Fibroblast of the aortic adventitia (primary cell): ENCODE measurements at places on chromosomes 1 and 21.
A peak's percentile ranks its signal among the peaks of the same experiment; 100 is the strongest.

DNA sequence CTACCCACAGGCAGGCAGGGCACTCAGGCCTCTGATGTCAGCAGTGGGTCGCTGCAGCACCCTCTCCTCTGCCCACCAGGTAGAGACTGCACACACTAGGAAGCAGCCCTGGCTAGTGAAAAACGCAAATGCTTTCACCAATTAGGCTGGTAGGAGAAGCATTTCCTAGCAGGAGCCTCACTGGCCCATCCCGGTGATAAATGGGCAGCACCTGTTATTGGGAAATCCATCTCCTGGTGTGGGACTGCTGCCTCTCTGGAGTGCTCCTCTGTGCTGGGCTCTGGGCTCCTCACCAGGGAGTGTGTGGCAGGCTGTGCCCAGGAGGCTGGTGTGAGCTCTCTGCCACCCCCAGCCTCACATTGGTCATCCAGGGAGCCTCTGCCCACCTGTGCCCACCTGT, 28.6 kb downstream of the LRP8 start:
- no peak for DNase-seq

- DNase-seq, result peak; percentile 78
These were observed 73.2 kb downstream of the BCAR3 start for GRCh38 chr1:93608187-93609109.

DNA sequence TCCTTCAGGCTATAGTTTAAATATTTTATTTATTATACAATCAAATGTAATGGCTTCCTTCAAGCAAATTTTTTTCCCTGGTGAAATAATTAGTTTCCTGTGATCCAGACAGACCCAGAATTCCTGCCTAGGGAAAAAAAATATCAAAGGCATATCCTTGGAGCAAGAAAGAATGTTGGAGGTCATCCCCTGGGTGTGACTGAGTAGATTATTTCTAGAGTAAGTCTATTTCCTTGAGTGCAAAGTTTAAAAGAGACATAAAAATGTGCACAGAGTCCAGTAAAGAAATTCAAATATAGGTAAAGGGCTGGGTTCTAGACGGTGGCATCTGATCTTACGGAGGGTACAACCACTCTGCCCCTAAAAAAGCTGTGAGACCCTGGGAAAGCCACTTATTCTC, 32.2 kb upstream of the SAMD13 start:
- DNase-seq, result no peak

GRCh38 chr1:8702472-8702849, 115.0 kb downstream of the RERE start:
- no peak for DNase-seq

DNA sequence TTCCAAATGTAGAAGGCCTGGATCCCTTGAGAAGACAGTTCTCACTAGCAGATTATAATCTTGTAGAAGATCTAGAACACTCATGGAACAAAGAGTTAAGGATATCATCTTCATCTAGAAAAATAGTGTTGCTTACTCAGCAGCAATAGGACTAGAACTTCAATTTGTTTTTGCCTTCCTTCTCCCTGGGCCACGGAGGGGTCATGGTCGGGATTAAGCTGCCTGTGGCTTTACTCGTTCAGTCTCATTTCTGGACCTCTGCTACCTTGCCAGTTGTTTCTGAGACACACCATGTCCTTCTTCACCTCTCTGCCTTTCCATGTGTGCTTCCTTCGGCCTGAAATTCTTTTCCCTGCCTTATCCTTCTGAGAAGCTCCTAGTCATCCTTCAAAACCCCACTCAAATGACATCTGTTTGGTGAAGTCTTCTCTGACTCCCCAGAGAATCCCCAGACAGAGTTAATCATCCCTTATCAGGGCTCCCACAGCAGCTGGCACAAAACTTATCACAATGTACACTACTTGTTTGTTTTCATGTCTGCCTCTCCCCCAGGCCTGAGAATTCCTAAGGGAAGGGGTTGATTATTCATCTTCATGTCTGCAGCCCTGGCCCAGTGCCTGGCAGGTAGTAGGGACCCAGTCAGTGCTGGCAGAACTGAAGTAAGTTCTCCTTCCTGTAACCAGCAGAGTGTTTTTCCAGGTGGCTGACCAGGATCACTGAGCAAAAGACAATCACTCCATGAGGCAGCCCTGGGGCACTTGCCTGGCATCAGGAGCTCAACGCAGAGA, 15.5 kb upstream of the SNX27 start:
- DNase-seq, result peak; percentile 36

DNA sequence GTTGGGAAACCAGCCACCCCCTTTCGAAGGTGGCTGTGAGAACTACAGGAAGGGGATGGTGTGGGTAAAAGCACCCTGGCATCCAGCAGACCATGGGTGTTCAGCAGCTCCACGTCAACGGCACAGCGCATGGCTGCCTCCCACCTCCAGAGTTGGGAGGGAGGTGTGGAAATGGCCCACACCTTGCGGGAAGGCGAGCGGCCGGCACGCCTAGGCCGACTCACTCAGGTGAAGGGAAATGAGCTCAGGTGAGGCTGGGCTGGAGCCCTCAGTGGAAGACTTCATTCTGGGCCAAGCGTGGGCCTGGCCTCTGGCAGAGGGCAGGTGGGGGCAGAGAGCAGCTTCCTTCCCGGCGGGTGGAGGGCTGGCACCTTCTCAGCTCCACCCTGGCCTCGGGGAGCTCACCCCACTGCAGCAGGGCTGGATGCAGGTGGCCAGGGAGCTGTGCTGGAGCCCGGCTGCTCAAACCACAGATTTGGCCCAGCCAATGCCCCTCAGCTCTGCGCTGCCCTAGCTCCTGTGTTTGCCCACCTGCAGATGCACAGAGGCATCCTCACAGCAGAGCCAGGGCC, 24.8 kb upstream of the ALDH4A1 start:
- no peak for DNase-seq

- DNase-seq, result no peak
These were observed 3.9 kb upstream of the DENND2D start for GRCh38 chr1:111204201-111204982.

DNA sequence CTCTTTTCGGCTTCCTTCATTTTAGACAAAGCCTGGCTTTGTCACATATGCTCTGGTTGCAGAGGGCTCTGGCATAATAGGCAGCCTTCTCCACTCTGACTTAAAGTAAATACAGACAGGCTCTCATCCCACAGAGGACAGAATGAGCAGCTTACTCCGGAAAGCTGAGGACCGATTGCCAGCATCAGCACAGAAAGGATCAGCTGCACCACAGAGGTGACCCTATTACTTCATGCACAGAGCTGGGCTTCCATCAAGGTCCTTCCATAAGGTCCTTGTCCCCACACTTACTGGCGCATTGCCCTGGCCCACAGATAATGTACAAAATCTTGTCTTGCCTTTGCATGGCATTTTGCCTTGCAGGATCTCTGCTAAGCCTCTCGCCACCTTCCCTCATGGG, 67.6 kb downstream of the SEC16B start:
- no peak for DNase-seq

- no peak for DNase-seq
These were observed 145.3 kb upstream of the COL6A1 start for GRCh38 chr21:45836268-45836655.

- no peak for DNase-seq
These were observed 12.6 kb downstream of the TRIM11 start for GRCh38 chr1:228393811-228394570.

DNA sequence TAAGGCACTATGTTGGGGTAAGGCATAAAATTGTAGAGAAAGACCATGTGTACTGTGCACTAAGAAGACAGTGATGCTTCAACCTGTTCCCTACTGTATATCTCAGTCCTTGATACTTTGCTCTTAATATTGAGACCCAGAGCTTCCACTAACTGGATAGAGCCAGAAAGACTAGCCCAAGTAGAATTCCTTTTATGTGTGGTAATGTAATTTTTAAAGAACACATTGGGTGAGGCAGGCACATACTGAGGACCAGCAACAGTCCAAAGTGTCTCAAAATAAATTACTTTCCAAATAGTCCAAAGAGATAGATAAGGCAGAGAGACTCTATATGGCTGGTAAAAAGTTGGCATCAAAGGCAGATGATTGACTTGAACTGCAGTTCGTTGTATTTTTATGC, 31.4 kb upstream of the MROH9 start:
- DNase-seq, result no peak

DNA sequence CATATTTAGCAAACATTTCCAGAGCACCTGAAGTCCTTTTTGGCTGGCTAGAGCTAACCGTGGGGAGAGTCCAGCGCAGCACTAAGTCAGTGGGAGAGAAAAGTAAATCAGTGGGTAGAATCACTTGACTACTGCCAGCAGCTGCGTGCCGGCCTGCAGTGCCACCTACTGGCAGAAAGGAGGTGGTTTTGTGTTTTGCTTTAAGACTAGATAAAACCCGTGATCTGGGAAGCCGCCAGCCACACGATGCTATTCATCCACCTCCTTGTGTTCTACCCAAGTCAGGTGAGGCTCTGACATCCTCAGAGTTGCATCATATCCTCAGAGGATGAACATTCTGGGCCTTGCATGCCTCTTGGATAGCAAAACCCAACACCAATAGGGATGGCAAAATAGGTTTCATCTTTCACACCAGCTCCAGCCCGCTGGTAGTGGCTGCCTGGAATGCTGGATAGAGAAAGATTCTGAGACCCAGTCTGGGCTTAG, 14.1 kb upstream of the HEYL start:
- peak; percentile 80 for DNase-seq

- DNase-seq, result no peak
These were observed 368.7 kb upstream of the PROX1 start for GRCh38 chr1:213619026-213619425.

DNA sequence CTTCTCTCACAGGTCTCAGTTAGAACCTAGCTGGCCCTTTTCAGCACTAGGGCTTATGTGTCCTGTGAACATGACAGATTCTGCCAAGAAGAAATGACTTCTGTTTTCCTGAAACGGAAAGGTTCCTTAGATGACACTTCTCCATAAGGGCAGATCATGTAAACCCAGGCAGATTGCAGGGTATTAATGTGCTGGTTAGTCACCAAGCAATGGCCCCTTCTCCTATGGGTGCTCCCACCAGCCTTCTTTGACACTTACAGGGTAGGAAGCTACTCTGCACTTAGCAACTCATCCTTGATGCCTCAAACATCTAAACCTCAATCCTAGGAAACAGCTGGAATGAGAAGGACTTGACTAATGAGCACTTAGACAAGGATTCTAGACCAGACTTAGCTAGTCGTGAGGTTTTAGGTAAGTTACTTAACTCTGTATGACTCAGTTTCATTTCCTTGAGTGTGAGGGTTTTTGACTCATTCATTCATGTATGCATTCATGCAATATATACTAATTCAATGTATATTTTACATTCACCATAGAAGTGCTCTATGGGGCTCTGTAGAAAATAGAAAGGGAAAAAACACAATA, 74.1 kb upstream of the PLXNA2 start:
- DNase-seq, result no peak

DNA sequence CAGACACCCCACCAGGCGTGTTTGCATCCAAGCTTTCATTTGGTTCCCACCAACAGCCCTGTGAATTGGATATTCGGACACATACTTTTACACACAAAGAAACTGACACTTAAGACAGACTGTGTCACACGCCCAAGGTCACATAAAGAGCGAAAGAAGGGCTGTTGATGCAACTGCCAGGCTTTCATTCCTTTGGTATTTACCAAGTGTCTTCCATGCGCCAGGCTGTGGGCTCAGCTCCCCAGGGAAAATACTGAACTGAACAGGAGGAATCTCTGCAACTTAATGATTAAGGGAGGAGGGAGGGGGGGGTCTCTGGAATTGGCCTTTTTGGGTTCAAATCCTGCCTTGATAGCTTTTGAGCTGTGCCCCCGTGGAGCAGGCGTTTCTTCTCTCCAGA, 122.8 kb downstream of the ACTL8 start:
- peak; percentile 22 for DNase-seq

DNA sequence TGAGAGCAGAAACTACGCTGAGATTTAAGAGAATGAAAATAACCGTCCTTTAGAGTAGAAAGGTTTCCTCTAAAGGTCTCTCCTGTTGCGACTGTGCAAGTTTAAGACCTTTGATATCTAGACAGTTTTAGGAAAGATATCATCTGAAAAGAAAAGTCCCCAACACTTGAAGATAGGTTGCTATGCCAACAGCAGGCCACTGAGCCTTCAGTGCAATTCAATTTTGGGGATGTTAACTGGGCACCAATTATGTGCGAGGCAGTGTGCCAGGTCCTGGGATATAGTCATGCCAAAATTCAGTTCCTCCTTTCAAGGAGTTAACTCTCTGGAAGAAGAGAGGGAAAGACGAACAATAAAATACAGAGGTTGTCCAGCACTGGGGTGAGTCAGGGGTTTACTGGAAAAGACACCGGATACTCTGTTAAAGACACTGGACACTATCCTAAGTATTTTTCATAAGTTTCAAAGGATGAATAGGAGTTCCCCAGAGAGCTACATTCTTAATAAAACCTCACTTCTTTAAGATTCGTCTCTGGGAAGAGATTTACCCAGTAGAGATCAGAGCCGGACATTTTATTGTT, 25.5 kb upstream of the ZNF281 start:
- peak; percentile 58 for DNase-seq

- DNase-seq, result no peak
These were observed 805.8 kb upstream of the ADGRL2 start for GRCh38 chr1:80994934-80995333.

DNA sequence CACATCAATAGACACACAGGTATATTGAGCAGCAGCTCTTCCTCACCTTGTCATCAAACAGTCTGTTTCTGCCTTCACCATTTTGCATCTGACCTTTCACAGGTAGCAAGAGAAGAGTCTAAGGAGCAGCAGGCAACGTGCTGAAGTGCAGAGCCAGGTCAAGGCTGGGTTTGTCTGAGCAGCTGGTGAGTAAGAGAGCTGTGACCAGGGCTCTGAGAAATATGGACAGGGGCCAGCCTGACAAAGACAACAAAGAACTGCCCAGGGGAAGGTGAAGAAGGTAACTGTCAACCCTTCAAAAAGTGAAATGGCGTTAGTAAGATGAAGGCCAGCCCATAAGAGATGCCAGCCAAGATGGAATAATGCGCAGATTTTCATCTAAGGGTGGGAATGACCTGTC, 58.9 kb upstream of the LRRC8D start:
- DNase-seq, result no peak

- DNase-seq, result no peak
These were observed 290.0 kb downstream of the S1PR1 start for GRCh38 chr1:101526813-101527212.

- DNase-seq, result no peak
These were observed 39.9 kb upstream of the HMGN1 start for GRCh38 chr21:39388811-39389155.
